Activated CD4-positive, alpha-beta T cell treated with anti-CD3 and anti-CD28 coated beads for 36 hours (primary cell): ENCODE measurements at places on chromosomes 12 and 14.
A peak's percentile ranks its signal among the peaks of the same experiment; 100 is the strongest.

DNA sequence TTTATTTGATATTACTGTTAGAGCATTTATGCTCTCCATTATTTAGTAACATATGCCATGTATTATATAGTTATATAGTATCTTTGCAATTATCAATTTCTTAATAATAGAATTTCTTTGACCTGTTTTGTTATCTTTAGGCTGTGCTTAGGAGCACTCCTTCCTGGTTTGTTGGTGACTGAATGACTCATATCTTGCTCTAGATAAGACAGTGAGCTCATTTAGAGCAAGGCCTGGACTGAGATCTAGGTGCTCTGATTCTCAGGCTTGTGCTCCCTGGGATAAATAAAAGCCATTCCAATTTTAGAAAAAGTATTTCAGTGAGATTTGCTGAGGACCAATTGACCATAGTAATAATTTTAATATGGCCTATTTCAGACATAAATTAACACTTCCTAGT lies 951.2 kb downstream of the FLRT2 start:
- DNase-seq = no peak

DNA sequence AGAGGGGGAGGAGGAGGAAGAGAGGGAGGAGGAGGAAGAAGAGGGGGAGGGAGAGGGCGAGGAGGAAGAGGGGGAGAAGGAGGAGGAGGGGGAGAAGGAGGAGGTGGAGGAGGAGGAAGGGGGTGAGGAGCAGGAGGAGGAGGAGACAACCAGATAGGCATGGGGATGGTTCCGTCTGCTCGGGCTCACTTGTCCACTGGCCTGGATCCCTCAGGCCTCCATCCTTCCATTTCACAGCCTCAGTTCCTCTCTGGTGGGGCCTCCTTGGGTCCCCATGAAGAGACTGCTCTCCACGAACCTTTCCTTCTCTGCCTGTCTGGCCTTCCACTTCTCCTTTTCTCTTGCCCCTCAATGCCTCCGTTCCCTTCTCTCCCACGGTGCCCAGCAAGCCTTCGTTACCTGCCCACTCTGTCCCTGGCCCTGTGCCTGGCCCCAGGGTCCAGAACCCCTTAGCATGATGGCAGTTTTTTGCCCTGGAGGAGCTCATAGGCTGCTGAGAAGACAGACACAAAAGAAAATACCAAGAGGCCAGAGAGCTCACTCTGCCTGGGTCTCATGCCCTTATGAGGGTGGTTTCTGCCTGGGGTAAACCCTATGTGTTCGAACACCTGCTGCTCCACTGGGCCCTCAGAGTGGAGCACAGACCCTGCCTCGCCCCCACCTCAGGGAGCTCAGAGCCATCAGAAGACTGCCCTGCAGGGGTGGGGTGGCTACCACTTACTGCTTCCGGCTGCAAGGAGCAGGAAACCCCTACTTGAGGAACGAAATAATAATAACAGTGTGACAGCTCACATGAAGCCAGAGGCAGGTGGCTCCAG lies 11.7 kb upstream of the CACNA2D4 start:
- no peak for DNase-seq

DNA sequence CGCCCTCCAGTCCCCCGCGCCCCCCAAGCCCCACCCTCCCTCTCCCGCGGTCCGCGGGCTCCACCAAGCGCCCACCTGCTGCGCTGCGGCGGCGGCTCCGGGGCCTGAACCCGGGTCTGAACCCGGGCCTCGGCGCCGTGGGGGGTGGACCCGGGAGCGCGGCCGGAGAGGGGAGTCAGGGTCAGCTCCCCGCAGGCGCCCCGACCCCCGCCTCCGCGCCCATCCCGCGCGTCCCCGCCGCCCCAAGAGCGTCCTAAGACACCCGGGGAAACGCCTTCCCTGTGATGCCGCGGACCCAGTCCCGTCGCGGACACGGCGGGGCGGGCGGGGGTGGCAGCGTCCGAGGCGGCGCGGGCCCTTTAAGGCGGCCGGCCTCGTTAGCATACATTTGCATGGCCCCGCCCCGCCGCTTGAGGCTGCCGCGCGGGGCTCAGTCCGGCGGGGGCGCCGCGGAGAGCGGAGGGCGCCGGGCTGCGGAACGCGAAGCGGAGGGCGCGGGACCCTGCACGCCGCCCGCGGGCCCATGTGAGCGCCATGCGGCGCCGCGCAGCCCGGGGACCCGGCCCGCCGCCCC lies at the start of gene MMP17:
Gene MMP17 (plus strand): TSS at position 433 of the 574 bp plus-strand sequence. CDS start 102 bp downstream, at position 535.
- peak; percentile 57 for DNase-seq

- DNase-seq = no peak
Observed at GRCh38 chr12:54053751-54054741, at the start of gene HOXC4. TSS of gene HOXC4 (plus strand) at chr12:54053835. CDS start at chr12:54053923, 88 bp downstream.

DNA sequence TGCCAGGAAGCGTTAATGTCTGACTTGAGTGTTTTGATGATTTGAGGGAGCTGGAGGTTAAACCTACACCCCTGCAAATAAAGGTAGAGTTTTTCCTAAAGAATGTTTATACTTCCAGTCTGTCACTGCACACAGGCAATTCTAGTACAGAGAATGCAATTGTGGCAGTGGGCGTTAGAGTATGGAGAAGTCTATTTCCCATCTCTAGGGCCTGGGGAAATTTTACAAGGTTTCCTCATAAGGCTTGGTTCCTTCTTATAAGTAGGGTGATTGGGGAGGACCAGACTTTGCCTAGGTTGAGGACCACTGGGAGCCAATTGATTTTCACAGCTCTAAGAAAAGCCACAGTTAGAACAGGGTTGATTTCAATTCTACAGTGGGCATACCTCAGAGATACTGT lies 44.3 kb downstream of the IFNG start:
- no peak for DNase-seq

- no peak for DNase-seq
Observed at GRCh38 chr14:83607682-83608081, 1922.3 kb upstream of the FLRT2 start.

DNA sequence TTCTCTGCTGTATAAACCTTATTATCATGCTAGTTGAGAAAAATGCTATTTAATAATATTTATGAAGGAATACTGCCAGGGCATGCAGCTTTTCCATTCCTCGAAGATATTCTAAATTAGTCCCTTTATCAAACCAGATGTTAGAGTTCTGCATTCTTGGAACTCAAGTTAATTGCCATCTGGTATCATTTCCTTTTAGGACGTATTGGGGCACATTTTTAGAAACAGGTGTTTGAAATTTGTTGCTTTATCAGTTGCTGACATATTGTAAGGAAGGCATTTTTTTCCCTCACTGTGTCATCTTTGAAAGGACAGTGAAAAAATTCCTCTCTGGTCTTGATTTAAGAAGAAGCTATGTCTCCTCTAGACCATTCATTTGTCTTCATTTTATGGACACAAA lies 471.2 kb upstream of the PRICKLE1 start:
- no peak for DNase-seq

GRCh38 chr12:53352331-53353256 lies 16.4 kb upstream of the SP7 start:
- DNase-seq = peak; percentile 91

GRCh38 chr12:87930033-87930432 lies 99.2 kb downstream of the C12orf50 start:
- DNase-seq = no peak

- no peak for DNase-seq
Observed at GRCh38 chr14:22537436-22538310, 51.4 kb downstream of the DAD1 start.

DNA sequence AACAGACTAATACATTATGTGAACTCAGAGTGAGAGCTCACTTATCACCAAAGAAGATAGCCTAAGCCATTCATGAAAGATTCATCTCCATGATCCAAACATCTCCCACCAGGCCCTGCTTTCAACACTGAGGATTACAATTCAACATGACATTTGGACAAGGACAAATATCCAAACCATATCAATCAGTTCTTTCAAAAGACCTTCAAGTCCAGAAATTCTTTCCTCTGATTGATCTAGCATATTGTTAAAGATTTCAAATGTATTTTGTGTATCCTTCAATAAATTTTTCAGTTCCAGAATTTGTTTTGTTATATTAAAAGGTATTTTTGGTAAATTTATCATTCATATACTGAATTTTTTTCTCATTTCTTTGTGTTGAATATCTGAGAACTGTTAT lies 1055.8 kb downstream of the SLC6A15 start:
- no peak for DNase-seq

- peak; percentile 20 for DNase-seq
Observed at GRCh38 chr12:111368291-111368787, 556 bp downstream of the PHETA1 start.

DNA sequence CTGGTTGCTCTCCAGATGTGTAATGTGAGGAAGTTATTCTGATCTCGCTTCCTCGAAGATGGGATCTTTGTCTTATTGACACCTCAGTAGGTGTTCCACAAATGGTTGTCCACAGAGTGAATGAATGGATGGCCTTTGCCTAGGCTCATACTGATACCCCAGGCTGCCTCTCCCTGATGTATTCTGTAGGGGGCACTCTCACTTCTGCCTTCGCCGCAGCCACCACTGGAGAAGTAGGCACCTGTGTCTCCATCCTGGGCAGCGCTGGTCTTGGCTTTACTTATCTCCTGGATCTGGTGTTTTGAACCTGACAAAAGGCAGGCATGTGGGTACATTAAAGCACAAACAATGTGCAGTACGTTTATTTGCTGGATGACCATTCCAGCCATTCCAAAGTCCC lies 82.1 kb downstream of the ZFP36L1 start:
- DNase-seq = no peak

DNA sequence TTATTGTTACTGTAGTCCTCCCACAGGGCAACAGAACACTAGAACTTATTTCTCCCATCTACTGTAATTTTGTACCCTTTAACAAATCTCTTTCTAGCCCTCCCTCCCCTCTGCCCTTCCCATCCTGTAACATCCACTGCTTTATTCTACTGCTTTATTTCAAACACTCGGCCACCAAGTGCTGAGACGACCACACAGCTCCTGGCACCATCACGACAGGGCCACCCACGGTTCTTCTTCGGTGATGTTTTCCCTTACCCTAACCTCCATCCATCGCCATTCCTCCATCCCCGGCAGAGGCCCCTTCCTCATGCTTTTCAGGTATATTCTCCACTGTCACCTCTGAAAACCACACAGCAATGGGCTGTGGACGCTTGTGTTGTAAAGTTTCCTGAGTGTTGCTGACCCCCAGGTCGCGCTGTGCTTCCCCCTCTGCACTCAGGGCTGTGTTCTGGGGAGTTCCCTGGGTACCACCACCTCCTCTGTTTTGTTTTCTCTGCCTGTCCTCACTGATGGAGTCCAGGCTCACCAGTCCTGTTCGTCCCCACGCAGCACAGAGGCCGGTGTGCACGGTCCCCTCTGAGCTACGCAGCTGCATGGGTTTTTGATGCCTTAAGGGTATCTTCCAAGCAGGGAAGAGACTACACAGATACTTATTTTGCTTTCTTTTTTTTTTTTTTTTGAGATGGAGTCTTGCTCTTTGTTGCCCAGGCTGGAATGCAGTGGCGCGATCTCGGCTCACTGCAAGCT lies 207.2 kb upstream of the TMEM132C start:
- no peak for DNase-seq

- DNase-seq = no peak
Observed at GRCh38 chr12:13112968-13113367, 9.5 kb upstream of the GSG1 start.

DNA sequence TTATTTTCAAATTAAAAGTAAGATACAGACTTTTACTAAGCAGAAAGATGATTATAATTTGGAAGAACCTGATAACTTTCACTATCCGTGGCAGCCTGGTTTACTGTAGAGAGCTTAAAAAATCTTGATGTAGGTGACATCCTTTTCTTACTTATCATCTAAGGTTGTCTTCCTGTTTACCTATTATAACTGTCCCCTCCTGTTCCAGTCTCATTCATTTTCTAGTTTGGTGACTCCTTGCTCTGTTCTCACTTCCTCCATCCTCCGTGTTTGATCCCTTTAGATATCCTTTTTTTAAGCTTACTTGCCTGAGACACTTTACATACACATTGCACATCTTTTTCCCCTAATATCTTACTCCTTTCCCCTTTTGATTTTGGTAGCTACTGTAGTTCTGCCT lies 27.5 kb downstream of the CCDC91 start:
- no peak for DNase-seq

- no peak for DNase-seq
Observed at GRCh38 chr14:102530828-102531478, 21.4 kb upstream of the ANKRD9 start.

GRCh38 chr14:88005978-88006851 lies 1.3 kb downstream of the GPR65 start:
- peak; percentile 83 for DNase-seq

DNA sequence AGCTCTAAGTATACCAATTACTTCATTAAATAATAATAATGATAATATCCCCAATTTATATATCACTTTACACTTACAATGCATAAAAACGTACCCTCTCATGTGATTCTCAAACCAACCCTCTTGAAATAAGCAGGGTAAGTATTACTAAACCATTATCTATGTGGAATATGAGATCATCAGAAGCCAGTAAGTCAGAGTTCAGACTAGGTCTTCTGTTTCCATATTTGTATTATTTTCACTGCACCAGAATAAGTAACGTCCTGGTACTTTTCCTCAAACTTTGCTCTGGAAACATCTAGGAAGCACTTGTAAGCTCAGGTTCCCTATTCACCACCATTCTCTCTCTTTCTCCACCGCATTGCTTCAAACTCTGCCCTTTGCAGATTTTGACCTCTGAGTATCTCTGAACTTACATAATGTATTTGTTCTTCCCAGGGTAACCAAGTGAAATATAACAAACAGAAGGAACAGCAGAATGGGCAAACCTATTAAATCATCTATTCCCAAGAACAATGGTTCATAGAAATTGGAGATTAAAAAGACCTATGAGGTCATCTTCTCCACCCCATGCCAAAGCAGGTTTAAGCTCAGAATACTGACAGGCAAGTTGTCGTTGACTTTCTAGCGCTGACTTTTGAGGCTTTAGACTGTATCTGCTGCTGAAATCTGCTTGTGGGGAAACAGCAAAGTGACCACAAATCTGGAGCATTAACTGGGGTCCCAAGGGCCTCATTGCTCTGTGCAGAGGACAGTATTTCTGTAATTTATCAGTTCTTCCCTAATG lies 161.3 kb upstream of the FAR2 start:
- DNase-seq = no peak

GRCh38 chr12:64998371-64999147 lies 122.5 kb downstream of the WIF1 start:
- no peak for DNase-seq

DNA sequence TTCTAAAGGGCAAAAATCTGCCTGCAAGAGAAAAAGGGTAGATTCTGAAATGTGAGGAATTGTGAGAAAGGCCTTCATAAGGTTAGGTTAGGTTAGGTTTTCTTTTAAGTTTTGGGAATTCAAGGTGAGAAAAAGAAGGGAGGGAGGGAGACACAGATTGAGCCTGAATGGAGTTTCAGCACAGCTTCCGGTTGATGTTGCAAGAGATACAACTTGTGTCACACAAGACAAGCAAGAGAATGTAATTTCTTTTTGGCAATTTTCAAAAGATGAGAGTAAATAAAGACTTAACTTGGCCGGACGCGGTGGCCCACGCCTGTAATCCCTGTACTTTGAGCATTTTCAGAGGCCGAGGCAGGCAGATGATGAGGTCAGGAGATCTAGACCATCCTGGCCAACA lies 63.8 kb downstream of the CPSF2 start:
- no peak for DNase-seq

DNA sequence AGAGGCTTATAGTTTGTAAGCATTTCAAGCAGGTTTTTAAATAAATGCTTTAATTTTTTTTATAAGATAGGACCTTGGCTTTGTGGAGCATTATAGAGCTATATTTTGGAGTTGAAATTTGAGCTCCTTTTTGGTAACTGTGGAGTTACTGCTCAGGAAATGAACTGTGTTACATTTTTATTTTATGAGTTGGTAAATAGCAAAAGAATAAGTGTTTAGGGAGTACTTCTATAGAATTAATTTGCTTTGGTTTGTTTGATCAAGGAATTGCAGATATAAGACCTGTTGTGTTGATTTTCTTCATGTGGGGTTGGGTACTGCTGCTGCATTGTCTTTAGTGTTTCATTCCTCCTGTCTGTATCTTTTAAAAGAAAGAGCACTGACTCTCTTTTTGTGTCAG lies 3.5 kb downstream of the ATP2A2 start:
- DNase-seq = no peak
